Activated naive CD4-positive, alpha-beta T cell treated with Interleukin-2 at 50 U/mL for 16 hours (primary cell): ENCODE measurements at places on chromosomes 3 and 15.

GRCh38 chr3:115681736-115682135, 58.4 kb downstream of the GAP43 start:
- DNase-seq = no peak

- DNase-seq = no peak
Observed at GRCh38 chr3:72661115-72661457, 187.2 kb downstream of the SHQ1 start.

- DNase-seq = no peak
Observed at GRCh38 chr3:155112661-155113389, 32.7 kb downstream of the MME start.

DNA sequence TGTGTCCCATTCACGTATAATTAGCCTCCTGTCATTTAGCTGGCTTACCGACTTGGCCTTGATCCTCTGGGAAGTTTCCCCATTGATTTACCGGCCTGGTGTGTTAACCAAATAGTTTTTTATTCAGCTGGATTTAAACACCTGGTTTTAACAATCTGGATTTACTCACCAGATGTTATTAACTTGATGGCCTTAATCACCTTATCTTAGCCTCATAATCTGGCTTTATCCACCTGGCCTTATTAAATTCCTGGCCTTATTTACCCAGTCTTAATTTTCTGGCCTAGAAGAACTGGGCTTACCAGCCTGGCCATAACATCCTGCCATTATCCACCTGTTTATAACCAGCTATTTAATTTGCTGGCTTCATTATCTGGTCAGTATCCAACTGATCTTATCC, 89.9 kb downstream of the IL12A start:
- DNase-seq = no peak

DNA sequence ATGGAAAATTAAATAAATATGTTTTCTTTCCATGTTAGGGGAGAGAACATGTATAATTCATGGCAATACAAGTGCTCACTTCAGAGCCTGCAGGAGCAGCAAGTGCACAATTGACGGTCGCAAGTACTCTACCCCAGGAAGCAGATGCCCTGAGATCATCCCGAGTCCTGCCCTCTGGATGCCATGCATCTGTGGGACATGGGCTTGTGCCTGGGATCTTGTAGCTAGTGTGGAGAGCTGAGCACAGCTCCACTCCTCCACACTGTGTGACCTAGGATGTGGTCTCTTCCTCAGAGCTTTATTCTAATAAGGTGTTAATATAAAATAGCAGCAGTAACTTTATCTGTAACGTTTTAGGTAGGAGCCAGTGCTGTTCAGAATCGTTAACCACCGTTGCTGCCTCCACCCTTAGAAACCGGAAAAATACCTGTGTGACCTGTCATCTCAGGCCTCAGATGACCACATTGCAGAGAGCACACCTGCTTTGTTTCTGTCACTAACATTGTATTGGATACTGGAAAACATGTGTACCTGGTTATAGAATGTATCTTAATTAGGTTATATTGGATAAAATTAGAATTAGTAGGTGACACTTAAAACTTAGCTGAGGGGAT, 105.0 kb upstream of the GOLGA6L6 start:
- no peak for DNase-seq

- DNase-seq = no peak
Observed at GRCh38 chr3:170469151-170470062, 50.7 kb downstream of the CLDN11 start.

DNA sequence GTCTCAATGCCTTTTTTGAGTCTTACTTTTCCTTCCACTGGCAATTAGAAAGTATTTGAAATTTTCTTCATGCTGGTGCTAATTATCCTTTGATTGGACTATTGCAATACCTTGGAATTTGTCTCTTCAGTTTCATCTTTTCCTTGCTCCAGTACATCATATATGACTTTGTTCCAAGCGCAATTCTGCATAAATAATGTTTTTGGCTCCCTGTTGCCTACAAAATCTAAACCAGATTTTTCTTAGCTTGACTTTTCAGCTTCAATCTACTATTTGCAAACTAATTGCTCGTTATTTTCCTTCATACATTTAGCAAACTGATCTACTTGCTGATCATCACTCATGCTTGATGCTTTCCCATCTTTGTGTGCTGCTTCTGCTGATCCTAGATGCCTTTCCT, 230.8 kb upstream of the GPR149 start:
- DNase-seq = no peak

- DNase-seq = no peak
Observed at GRCh38 chr3:160016972-160017371, 28.3 kb downstream of the IL12A start.

- DNase-seq = no peak
Observed at GRCh38 chr15:50330921-50331320, 24.1 kb downstream of the GABPB1 start.

DNA sequence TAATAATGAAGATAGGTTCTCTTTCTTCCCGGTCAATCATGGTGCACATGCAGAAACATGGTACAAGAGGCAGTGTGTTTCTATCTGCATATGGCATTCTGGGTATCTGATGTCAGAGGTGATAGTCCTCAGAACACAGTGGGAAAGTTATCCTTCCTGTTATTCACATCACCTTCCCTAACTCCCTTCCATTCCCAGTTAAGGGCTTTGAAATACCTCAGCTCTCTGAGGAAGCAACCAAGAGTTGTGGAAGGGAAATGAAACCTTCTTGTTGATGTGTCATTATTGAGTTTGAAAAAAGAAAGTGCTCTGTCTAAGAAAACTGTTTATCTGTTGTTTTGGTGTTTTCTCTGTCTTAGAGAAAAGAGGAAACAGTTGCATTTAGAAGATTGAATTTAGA, 21.9 kb upstream of the P2RY13 start:
- no peak for DNase-seq

DNA sequence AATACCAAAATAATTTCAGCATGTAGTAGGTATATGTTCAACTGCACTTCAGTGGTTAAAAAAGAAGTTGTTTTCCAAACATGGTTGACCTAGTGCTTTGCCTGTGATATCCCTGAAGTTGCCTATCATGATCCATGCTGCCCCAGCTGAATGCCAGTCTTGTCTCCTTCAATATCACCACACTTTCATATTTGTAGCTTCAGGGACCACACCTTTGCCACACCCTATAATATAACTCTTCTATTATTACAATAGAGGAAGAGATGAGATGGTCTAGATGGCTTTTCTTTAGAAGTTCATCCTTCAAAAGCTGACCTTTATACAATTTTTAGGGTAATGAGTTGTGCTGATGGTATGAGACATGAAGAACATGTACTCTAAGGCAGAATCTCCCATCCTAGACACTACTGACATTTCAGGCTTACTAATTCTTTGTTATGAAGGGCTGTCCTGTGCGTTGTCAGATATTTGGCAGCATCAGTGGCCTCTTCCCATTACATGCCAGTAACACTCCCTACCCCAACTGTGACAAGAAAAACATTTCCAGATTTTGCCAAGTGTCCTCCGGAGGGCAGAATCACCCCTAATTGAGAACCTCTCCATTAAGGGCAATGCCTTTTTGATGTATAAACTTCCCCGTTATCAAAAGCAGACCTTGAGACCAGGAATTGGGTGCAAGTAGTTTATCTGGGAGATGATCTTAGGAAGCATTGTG, 76.2 kb upstream of the PLCL2 start:
- DNase-seq = no peak

DNA sequence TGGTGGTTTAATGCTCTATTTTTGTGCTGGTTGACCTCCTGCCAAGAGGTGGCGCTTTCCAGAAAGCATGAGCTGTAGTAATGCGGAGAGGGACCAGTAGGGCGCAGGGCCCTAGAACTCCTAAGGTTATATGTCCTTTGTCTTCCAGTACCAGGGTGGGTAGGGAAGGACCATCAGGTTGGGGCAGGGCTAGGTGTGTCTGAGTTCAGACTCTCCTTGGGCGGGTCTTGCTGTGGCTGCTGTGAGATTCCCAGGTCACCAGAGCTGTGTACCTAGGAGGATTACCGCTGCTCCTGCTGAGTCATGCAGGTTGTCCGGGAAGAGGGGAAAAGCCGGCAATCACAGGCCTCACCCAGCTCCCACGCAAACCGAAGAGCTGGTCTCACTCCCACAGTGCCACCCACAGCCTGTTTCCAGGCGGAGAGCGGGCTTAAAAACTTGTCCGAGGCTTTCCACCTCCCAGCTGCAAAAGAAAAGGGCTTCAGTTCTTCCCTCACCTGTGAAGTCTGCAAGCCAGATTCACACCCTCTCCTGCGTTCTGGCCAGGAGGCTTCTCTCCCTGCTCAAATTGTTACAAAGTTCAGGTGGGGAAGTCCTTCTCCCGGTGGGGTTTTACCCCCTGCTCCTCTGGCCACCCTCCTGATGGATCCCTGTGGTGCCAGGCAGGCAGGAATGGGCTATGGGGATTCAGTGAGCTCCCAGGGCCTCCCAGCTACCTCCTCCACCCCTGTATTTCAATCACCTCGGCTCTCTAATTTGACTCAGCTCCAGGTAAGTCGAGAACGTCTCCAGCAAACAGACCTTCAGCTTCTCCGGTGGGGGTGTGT, 37.7 kb upstream of the BCHE start:
- DNase-seq = no peak

GRCh38 chr3:24828011-24828410, 333.4 kb upstream of the THRB start:
- no peak for DNase-seq

- no peak for DNase-seq
Observed at GRCh38 chr3:130963878-130964277, 62.7 kb downstream of the ASTE1 start.

DNA sequence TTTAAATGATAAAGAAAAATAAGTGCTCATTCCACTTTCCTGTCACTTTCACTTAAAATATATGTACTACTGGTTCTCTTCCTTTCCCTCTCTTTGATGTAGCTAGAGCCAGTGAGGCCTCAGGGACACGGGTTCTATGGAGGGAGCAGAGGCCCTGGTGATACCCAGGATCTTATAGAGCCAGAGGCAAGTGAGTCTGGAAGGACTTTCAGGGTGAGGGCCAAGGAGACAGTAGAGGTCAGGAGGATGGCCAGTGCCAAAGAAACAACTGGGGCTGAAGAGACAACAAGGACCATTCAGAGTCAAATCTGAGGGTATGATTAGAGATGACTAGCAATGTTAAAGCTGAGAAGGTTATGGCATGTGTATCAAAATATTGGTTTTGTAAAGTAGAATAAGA, 124.1 kb upstream of the GOLGA6L6 start:
- no peak for DNase-seq

GRCh38 chr15:101091080-101092017, 160.5 kb downstream of the CHSY1 start:
- DNase-seq = no peak

GRCh38 chr3:117366574-117366973, 657.0 kb downstream of the TUSC7 start:
- DNase-seq = no peak
